Hepatocyte (in vitro differentiated cells): ENCODE measurements at places on chromosomes 3 and 15. TPM values are rescaled to one million over a fixed set of nuclear protein-coding genes. Genes with fewer than 3 reads are reported as not detected.

Gene CPNE9
- polyA plus RNA-seq, result not detected in 2 replicates

Gene APEH
- polyA plus RNA-seq, result 138 and 148 TPM in 2 replicates

Gene TMEM207
- polyA plus RNA-seq, result 1.3 and 1.5 TPM in 2 replicates

Gene DLL4
- polyA plus RNA-seq, result 1.1 TPM in 1 of 2 replicates, not detected in the other

Gene TPRG1
- 1.2 TPM in 1 of 2 replicates, not detected in the other for polyA plus RNA-seq

Gene SPINK8
- polyA plus RNA-seq, result not detected in 2 replicates

Gene IMPG2
- polyA plus RNA-seq, result 0.15 TPM in 1 of 2 replicates, not detected in the other

Gene SUSD5
- polyA plus RNA-seq, result 1.00 and 2.4 TPM in 2 replicates

Gene AMT
- polyA plus RNA-seq, result 32.7 and 39.7 TPM in 2 replicates

Gene ACKR2
- 1.7 and 2.3 TPM in 2 replicates for polyA plus RNA-seq

Gene PLOD2
- 93.8 and 97.3 TPM in 2 replicates for polyA plus RNA-seq

Gene PIK3CB
- polyA plus RNA-seq, result 14.3 and 16.0 TPM in 2 replicates

Gene CADPS
- 1.3 and 2.8 TPM in 2 replicates for polyA plus RNA-seq

Gene SH3GL3
- polyA plus RNA-seq, result 11.1 and 16.6 TPM in 2 replicates

Gene FES
- polyA plus RNA-seq, result 7.3 and 11.0 TPM in 2 replicates

Gene GREM1
- 1.5 and 3.1 TPM in 2 replicates for polyA plus RNA-seq

Gene CHRNA3
- 1.7 and 2.5 TPM in 2 replicates for polyA plus RNA-seq

Gene SNX33
- 21.1 and 21.8 TPM in 2 replicates for polyA plus RNA-seq

Gene P2RY1
- polyA plus RNA-seq, result 1.8 and 3.3 TPM in 2 replicates

Gene CCDC51
- polyA plus RNA-seq, result 30.8 and 32.0 TPM in 2 replicates

Gene ACP3
- 5.2 and 9.2 TPM in 2 replicates for polyA plus RNA-seq

Gene CAND2
- 3.1 and 4.3 TPM in 2 replicates for polyA plus RNA-seq

Gene TRIM71
- polyA plus RNA-seq, result 1.9 and 2.5 TPM in 2 replicates

Gene SMAD6
- 24.2 and 26.6 TPM in 2 replicates for polyA plus RNA-seq

Gene MYEF2
- 10.6 and 11.7 TPM in 2 replicates for polyA plus RNA-seq

Gene TYRO3
- 99.8 and 109 TPM in 2 replicates for polyA plus RNA-seq

Gene EIF5A2
- 4.8 and 5.3 TPM in 2 replicates for polyA plus RNA-seq

Gene GOLGA6L24
- not detected in 2 replicates for polyA plus RNA-seq

Gene GPR87
- 11.0 and 13.2 TPM in 2 replicates for polyA plus RNA-seq

Gene C3orf22
- 0.19 TPM in 1 of 2 replicates, not detected in the other for polyA plus RNA-seq

Gene SKOR1
- 0.26 and 0.52 TPM in 2 replicates for polyA plus RNA-seq

Gene TM4SF18
- 1.5 and 2.1 TPM in 2 replicates for polyA plus RNA-seq

Gene ZNF35
- polyA plus RNA-seq, result 3.4 and 4.2 TPM in 2 replicates

Gene DISP2
- polyA plus RNA-seq, result 0.93 and 1.5 TPM in 2 replicates

Gene SERPINI2
- polyA plus RNA-seq, result not detected in 2 replicates

Gene CERS3
- polyA plus RNA-seq, result 0.47 TPM in 1 of 2 replicates, not detected in the other

Gene COL6A5
- polyA plus RNA-seq, result 0.11 TPM in 2 replicates

Gene FBXO45
- polyA plus RNA-seq, result 3.4 and 6.8 TPM in 2 replicates

Gene IGF2BP2
- 91.8 and 119 TPM in 2 replicates for polyA plus RNA-seq

Gene KBTBD13
- 0.10 and 0.56 TPM in 2 replicates for polyA plus RNA-seq

Gene HTR3E
- polyA plus RNA-seq, result not detected in 2 replicates

Gene LTK
- 1.1 and 1.2 TPM in 2 replicates for polyA plus RNA-seq

Gene THRB
- 26.8 and 28.1 TPM in 2 replicates for polyA plus RNA-seq

Gene SLC2A2
- 21.7 and 40.8 TPM in 2 replicates for polyA plus RNA-seq

Gene PXYLP1
- polyA plus RNA-seq, result 14.5 and 21.3 TPM in 2 replicates

Gene FRMD5
- 0.51 and 1.1 TPM in 2 replicates for polyA plus RNA-seq

Gene TUSC7
- polyA plus RNA-seq, result 0.17 and 0.78 TPM in 2 replicates

Gene MEX3B
- 2.6 and 4.8 TPM in 2 replicates for polyA plus RNA-seq

Gene NR1I2
- 2.8 and 5.0 TPM in 2 replicates for polyA plus RNA-seq

Gene SLCO2A1
- 7.0 and 8.4 TPM in 2 replicates for polyA plus RNA-seq

Gene VEPH1
- 2.5 and 7.7 TPM in 2 replicates for polyA plus RNA-seq

Gene MESP2
- not detected in 2 replicates for polyA plus RNA-seq

Gene CSNK1G1
- polyA plus RNA-seq, result 7.7 and 8.5 TPM in 2 replicates

Gene UROC1
- 1.5 and 2.3 TPM in 2 replicates for polyA plus RNA-seq
